Omental fat pad (tissue), 4 donors: ENCODE measurements at places on chromosomes 13 and 19.

- no peak for DNase-seq
Observed at GRCh38 chr19:43439032-43439708, 24.5 kb downstream of the TEX101 start.

GRCh38 chr13:98749501-98749900, 3.0 kb downstream of the SLC15A1 start:
- DNase-seq, result no peak

DNA sequence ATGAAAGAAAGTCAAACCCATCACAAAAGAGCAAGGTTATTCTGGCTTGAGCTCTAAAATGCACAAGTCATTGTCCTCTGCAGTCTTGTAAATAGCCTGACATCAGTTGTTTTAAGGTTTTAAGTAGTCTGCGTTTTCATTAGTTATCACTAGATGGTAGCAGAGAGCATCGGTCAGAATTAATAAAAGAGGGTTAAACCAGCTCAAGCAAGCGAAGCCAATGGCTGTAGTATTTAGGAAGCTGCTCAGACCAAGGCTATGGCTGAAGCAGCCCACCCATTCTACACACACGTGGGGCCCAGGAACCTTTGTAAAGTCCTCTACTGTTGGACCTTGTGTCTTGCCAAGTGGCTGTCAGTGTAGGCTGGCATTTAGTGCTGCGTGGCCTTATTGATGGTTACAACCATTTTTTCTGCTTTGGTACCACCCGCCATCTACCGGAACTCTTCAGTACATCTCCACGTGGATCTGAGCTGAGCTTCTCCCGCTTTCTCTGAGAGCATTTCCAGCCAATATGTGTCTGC, 13.3 kb upstream of the ZNF57 start:
- DNase-seq, result no peak

- no peak for DNase-seq
Observed at GRCh38 chr13:40206241-40207000, 460.0 kb downstream of the FOXO1 start.

- DNase-seq, result no peak
Observed at GRCh38 chr13:51647067-51647466, 62.8 kb downstream of the WDFY2 start.

DNA sequence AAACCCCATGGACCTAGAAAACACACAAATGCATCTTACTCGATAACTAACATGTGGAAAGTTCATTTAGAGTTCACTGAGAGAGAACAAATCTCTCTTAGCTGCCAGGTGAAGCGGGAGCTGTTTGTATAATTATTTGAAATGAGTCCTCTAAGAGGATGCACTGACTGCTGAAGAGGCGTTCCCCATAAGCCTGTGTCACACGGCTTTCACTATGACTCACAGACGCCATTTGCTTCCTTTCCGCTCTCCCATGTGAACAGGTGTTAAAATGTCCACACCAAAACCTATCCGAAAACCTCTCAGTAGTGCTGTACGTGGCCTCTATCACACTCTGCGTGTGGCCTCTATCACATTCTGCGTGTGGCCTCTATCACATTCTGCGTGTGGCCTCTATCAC, 101.8 kb downstream of the SOX1 start:
- DNase-seq, result no peak

- DNase-seq, result no peak
Observed at GRCh38 chr19:7113233-7113632, 43.7 kb downstream of the ZNF557 start.

- no peak for DNase-seq
Observed at GRCh38 chr13:33186861-33187291, 98.7 kb downstream of the STARD13 start.

DNA sequence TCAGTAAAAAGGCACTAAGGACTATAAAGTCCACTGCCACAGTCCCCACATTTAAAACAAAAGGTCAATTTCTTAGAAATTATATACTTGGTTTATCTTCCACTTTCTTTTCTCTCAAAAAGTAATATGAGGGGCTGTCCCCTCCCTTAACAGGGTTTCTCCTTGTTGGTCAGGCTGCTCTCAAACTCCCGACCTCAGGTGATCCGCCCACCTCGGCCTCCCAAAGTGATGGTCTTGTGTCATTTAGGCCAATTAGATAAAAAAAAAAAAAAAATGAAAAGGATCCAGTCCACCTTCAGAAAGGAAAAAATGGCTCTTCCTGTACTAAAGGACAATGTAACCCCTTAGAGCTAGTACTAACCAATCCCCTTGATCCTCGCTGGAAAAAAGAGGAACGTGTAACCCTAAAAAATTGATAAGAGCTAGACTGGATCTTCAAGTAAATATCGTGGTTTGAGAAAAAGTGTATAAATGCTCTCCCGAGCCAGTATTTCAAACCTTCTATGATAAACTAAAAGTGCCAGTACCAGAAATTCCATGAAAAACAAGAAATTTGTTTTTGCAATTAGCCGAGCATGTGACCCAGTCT, 9.0 kb upstream of the CD70 start:
- no peak for DNase-seq

DNA sequence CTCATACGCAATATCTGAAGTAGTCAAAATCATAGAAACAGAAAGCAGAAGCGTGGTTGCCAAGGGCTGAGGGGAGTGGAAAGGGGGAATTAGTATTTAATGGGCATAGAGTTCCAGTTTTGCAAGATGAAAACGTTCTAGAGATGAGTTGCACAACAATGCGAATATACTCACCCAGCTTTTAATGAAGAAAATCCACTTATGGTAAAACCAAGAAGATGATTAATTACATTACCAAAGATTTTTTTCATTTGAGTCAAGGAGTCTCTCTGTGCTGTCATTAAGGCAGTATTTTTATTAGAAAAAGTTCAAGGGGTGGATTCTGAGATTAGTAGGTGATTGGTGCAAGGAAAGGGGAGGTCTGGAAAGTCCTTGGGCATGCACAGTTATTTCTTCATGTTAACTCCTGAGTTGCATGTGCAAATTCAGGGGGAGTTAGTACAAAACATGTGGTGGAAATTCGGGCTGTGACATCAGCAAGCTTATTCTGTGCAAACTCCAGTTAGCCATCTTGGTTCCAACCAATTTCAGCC, 6.9 kb upstream of the CBY2 start:
- no peak for DNase-seq
